ENCODE measurements at places on chromosomes 11 and 22. TPM values are rescaled to one million over a fixed set of nuclear protein-coding genes. Genes with fewer than 3 reads are reported as not detected.

- H3K27me3 ChIP-seq: no peaks in the 10 kb centered on the region
- peaks cover 25% of the 10 kb centered on the region for H3K4me1 ChIP-seq
- DNase-seq: no peak
- H3K36me3 ChIP-seq: no peaks in the 10 kb centered on the region
- H3K27ac ChIP-seq: peak overlapping the region; percentile 93
- peak overlapping the region; percentile 91 for H3K4me3 ChIP-seq
These were observed 450 bp upstream of the BCL2L13 start for GRCh38 chr22:17638182-17638431.

The CARNS1 gene
- total RNA-seq: 0.22 TPM

The PICK1 gene
- 45.5 TPM for total RNA-seq

- H3K36me3 ChIP-seq: no peaks in the 10 kb centered on the region
- peaks cover 40% of the 10 kb centered on the region for H3K4me1 ChIP-seq
- DNase-seq: peak; percentile 92
- no peak overlapping the region for H3K4me3 ChIP-seq
- H3K27ac ChIP-seq: 0 out of 2 replicates have a peak overlapping the region, but pooled peaks have one; percentile 24
These were observed 36.3 kb upstream of the APOBEC3A start for GRCh38 chr22:38921120-38921519.

The EML3 gene
- total RNA-seq: 32.8 TPM

DNA sequence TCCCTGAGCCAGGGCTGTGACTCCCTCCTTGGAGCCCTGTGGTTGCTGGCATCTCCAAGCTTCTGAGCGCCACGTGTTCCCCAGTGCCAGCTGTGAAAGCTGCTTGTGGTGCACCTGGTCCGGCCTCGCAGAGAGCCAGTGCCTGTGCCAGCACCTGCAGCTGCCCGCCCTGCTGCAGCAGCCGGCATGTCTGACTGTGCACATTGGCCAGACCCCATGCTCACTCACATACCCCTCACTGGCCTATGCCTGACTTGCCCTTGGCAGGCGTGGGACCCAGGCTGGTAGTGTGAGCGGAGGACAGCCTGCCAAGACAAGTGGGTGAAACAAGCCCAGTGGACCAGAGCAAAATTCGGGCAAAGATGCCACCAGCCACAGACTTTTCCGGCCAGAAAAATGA is 9.8 kb downstream of the MRPL48 start:
- H3K4me1 ChIP-seq: no peaks in the 10 kb centered on the region
- no peaks in the 10 kb centered on the region for H3K36me3 ChIP-seq
- no peaks in the 10 kb centered on the region for H3K27me3 ChIP-seq
- no peak overlapping the region for H3K27ac ChIP-seq
- H3K4me3 ChIP-seq: no peak overlapping the region

The UBQLNL gene
- total RNA-seq: not detected

DNA sequence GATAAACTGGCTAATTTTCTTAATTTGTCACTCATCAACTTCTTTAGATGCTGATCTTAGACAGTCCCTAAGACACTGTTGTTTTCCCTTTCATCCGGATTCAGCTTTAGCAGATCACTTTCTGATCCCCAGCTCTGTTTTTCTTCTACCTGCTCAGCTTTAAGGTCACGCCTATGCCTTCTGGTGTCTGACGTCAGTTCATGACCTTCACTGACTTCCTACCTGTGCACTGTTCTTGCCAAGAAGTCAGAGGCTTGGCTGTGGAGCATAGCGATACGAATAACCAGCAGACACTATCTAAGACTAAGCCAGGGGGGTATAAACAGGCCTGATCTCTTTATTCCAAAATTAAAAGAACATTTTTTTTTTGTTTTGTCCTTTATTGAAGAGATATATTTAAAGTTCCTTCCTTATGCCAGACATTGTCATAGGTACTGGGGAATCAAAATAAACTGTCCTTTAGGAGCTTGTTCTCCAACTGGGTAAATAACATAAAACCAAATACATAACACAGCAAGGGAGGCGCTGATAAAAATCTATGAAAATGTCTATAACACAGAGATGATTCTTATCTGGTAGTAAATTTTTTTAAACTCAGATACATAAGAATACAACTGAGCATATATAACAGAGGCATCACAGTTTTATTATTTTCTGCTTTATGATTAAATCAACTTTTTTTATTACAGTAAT is 352.2 kb upstream of the CTSC start:
- no peak overlapping the region for H3K4me3 ChIP-seq
- H3K27ac ChIP-seq: no peak overlapping the region
- no peaks in the 10 kb centered on the region for H3K4me1 ChIP-seq
- no peaks in the 10 kb centered on the region for H3K27me3 ChIP-seq

GRCh38 chr11:118908901-118909618 is 16.7 kb downstream of the BCL9L start:
- peaks cover 24% of the 10 kb centered on the region for H3K36me3 ChIP-seq
- peak; percentile 76 for DNase-seq
- H3K27ac ChIP-seq: peak overlapping the region; percentile 97
- peak overlapping the region; percentile 61 for H3K4me3 ChIP-seq
- H3K4me1 ChIP-seq: peaks cover 60% of the 10 kb centered on the region
- H3K27me3 ChIP-seq: no peaks in the 10 kb centered on the region

The TRIM48 gene
- not detected for total RNA-seq

The CASP4 gene
- total RNA-seq: 40.9 TPM

DNA sequence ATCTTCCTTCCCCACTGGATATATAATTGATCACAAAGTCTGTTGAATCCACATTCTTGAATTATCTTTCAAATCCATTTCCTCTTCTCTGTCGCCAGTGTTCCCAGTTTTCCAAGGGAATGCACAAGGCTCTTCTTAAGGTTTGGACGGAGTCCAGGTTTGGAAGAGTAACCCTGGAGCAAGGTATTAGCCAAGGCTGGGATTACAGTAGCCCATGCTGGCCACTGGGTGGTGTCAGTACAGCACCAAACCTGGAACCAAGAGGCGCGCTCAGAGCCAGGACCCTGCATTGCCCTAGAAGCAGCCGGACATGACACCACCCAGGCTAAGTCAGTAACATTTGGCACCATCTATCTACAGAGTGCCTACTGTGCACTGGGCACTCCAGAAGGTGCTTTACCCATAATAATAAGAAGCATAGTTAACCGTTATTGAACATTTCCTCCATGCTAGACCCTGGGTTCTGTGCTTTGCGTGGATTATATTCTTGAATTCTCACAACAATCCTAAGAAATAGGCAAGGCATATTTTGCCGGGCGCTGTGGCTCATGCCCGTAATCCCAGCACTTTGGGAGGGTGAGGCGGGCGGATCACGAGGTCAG is 48.0 kb upstream of the CLPB start:
- peak; percentile 92 for DNase-seq
- no peak overlapping the region for H3K4me3 ChIP-seq

- H3K4me3 ChIP-seq: no peak overlapping the region
- H3K4me1 ChIP-seq: peaks cover 18% of the 10 kb centered on the region
These were observed 45.2 kb upstream of the RASSF10 start for GRCh38 chr11:12963792-12964536.

GRCh38 chr11:112161012-112161411 is 2.9 kb downstream of the IL18 start:
- peaks cover 83% of the 10 kb centered on the region for H3K4me1 ChIP-seq
- no peak for DNase-seq
- peaks cover 8% of the 10 kb centered on the region for H3K36me3 ChIP-seq
- H3K4me3 ChIP-seq: peak overlapping the region; percentile 23
- H3K27me3 ChIP-seq: no peaks in the 10 kb centered on the region
- peak overlapping the region; percentile 95 for H3K27ac ChIP-seq

- H3K36me3 ChIP-seq: no peaks in the 10 kb centered on the region
- DNase-seq: peak; percentile 59
- H3K4me3 ChIP-seq: no peak overlapping the region
- H3K27ac ChIP-seq: no peak overlapping the region
These were observed 9.0 kb downstream of the TRIM44 start for GRCh38 chr11:35671396-35672127.

GRCh38 chr11:17611503-17612220 is 64.6 kb downstream of the OTOG start:
- H3K27me3 ChIP-seq: peaks cover 31% of the 10 kb centered on the region
- no peak overlapping the region for H3K27ac ChIP-seq
- H3K36me3 ChIP-seq: no peaks in the 10 kb centered on the region
- DNase-seq: no peak
- no peaks in the 10 kb centered on the region for H3K4me1 ChIP-seq
- no peak overlapping the region for H3K4me3 ChIP-seq

GRCh38 chr11:117584056-117584830 is 212.8 kb downstream of the DSCAML1 start:
- H3K36me3 ChIP-seq: no peaks in the 10 kb centered on the region
- H3K4me3 ChIP-seq: no peak overlapping the region
- H3K4me1 ChIP-seq: no peaks in the 10 kb centered on the region
- peaks cover 82% of the 10 kb centered on the region for H3K27me3 ChIP-seq
- no peak overlapping the region for H3K27ac ChIP-seq

The SCN4B gene
- total RNA-seq: not detected

- DNase-seq: peak; percentile 31
- peak overlapping the region; percentile 69 for H3K4me3 ChIP-seq
- no peak overlapping the region for H3K27ac ChIP-seq
- peaks cover 25% of the 10 kb centered on the region for H3K4me1 ChIP-seq
- peaks cover 48% of the 10 kb centered on the region for H3K36me3 ChIP-seq
These were observed 953 bp upstream of the PACS1 start for GRCh38 chr11:66068923-66069714.

- no peak overlapping the region for H3K27ac ChIP-seq
- no peaks in the 10 kb centered on the region for H3K36me3 ChIP-seq
- no peaks in the 10 kb centered on the region for H3K4me1 ChIP-seq
- DNase-seq: no peak
These were observed 25.3 kb upstream of the NOX4 start for GRCh38 chr11:89516496-89516895.

DNA sequence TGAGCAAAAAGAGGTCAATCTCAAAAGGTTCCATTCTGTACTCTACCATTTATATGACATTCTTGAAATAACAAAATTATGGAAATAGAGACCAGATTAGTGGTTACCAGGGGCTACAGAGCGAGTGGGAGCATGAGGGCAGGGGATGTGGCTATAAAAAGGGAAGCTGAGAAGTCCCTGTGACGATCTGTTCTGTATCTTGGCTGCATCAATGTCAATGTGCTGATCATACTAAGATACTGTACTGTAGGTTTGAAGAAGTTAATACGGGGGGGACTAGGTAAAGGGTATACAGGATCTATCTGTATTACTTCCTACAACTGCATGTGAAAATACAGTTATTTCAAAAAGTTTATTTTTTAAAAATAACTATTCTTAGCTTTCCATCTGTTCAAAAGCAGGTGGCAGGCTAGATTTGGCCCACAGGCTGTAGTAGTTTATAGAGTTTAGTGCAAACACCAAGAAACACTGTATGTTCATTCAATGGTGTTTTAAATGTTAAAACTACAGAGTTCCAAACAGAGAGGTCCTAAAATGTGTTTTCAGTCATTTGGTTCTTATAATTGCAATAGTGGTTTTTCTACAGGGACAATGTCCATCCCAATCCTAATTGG is 78.2 kb downstream of the SMCO4 start:
- no peak for DNase-seq
- no peaks in the 10 kb centered on the region for H3K4me1 ChIP-seq
- no peaks in the 10 kb centered on the region for H3K27me3 ChIP-seq
- H3K4me3 ChIP-seq: no peak overlapping the region

- H3K27me3 ChIP-seq: no peaks in the 10 kb centered on the region
- peaks cover 40% of the 10 kb centered on the region for H3K4me1 ChIP-seq
- no peaks in the 10 kb centered on the region for H3K36me3 ChIP-seq
These were observed 43.9 kb downstream of the ADM start for GRCh38 chr11:10348650-10349280.

DNA sequence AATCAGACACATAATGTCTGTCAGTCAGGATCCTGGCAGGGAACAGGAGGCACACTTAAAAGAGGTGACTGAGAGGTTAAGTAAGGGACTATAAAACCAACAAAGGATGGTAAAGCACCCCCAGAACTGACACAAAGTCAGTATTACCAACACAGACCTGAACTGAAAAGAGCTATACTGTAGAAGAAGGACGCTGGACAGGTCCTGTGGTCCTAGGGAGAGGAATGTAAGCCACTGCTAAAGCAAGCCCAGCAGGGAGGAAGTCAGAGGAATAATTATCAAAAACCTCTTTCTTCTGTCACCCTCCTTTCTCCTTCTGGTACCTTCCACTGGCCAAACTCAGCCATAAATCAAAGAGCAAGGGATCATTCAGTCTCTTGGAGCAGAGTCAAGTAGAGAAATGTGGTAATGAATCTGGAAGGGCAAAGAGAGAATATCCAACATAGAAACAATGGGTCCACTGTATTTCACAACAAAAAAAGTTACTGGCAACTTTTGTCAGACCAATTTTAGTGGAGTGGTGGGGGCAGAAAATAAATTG is 33.4 kb upstream of the ANGPTL5 start:
- no peaks in the 10 kb centered on the region for H3K4me1 ChIP-seq
- no peaks in the 10 kb centered on the region for H3K36me3 ChIP-seq
- no peak overlapping the region for H3K27ac ChIP-seq
- DNase-seq: no peak

The SCGB1C1 gene
- total RNA-seq: not detected

The UBTFL1 gene
- total RNA-seq: not detected

The IGLL1 gene
- total RNA-seq: not detected

GRCh38 chr11:23679041-23679440 is 817.8 kb upstream of the LUZP2 start:
- H3K4me3 ChIP-seq: no peak overlapping the region
- no peaks in the 10 kb centered on the region for H3K4me1 ChIP-seq
- no peak overlapping the region for H3K27ac ChIP-seq
- no peaks in the 10 kb centered on the region for H3K27me3 ChIP-seq
- no peak for DNase-seq

GRCh38 chr11:126598344-126599216 is 243.1 kb downstream of the ST3GAL4 start:
- no peak for DNase-seq

GRCh38 chr11:92364177-92364576 is 139.6 kb downstream of the FAT3 start:
- no peak overlapping the region for H3K4me3 ChIP-seq
- no peak for DNase-seq
- H3K27ac ChIP-seq: no peak overlapping the region
- H3K4me1 ChIP-seq: no peaks in the 10 kb centered on the region

DNA sequence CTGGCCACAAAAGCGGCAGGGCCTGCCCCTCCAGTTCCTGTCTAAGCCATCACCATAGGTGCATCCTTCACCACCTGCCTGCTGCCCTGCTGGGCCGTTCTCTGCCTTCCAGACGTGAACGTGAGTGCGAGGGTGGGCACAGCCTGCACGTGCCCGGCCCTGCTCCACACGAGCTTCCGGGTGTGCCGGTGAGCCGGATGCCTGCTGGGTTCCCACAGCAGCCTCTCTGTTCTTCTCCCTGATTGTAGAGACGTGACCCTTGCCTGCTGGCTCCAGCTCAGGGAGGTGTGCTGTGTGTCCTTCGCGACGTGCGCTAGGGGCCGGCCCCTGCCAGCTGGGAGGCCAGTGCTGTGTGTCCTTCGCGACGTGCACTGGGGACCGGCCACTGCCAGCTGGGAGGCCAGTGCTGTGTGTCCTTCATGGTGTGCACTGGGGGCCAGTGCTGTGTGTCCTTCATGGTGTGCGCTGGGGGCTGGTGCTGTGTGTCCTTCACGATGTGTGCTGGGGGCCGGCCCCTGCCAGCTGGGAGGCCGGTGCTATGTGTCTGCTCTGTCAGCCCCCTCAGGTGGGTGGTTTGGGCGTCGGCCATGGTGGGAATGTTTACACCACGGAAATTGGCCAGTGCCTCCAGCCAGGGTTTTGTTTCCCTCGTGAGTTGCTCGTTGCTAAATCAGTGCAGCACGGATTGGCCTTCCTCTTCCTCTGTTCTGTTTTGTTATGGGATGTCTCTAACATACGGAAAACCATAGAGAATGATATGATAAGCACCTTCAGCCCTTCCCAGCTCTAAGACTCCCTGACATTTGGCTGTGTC is 35.4 kb upstream of the BRSK2 start:
- H3K4me1 ChIP-seq: no peaks in the 10 kb centered on the region
- no peak overlapping the region for H3K4me3 ChIP-seq
- peaks cover 11% of the 10 kb centered on the region for H3K27me3 ChIP-seq
- DNase-seq: no peak

The OR5B21 gene
- total RNA-seq: not detected

Data from PC-3 (cell line).